ENCODE measurements at places on chromosomes 1 and 21.

GRCh38 chr1:162196387-162196786 is 126.9 kb downstream of the NOS1AP start:
- no peak for DNase-seq

DNA sequence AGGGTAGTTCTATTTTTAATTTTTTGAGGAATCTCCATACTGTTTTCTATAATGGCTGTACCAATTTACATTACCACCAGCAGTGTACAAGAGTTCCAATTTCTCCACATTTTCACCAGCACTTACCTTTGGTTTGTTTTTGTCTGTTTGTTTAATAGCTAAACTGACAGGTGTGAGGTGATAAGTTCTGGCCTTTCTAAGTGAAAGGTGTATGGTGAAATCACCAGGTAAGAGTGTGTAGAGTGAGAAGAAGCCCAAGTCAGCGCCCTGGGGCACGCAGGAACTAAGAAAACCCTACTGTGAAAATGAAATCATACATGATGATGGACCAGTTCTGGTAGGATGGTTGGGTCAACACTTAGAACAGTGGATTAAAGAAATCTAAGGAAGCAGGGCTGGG is 34.5 kb downstream of the BTG3 start:
- no peak for DNase-seq

DNA sequence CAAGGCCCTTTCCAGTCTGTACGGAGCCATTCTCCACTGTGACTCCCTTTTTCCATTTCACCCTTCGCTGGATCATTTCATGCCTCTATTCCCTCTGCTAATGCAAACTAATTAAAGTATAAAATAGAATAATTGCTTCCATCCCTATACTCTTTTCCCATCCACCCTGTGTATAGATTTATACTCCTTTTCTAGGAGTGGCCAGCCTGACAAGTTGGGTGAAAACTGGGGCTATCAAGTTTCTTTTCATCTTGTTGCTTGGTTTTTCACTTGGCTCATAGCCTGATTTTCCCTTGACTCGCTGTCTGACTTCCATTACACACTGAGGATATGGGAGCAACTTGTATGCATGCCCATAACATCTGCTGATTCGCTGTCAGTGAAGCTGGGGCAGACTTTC is 107.0 kb downstream of the PLXNA2 start:
- DNase-seq: no peak

DNA sequence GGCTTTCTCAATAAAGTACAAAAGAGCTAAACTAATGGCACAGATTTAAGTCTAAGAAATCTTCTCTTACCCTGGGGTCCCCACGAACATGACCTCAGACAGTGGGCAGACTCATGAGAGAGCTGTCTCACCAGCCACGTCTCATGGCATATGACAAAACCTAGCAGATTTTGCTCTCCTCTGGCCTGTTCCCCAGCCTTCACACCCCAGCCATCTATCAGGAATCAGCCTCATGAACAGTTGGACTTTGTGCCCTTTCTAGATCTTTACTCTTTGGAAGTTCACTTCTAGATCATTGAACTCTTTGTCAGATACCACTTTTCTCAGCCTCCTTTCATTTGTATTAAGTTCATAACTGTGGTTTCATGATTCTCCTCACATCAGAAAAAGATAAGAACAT is 14.2 kb upstream of the HSD3B1 start:
- no peak for DNase-seq

DNA sequence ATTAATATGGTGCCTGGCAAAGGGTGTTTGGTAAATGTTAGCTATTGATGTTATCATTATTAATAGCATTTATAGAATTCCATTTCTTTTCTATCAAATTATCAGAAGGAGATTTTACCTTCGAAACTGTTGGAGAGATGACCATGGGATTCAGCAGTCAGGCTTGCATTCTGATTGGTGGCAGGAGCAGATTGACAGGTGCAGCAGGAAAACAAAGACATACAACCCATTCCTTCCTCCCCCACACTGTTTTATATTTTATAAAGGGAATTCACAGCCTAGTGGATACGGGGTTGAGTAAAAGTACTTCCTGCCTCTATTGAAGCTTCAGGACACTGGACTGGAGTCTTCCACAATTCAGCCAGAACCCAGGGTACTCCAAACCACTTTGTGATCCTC is 55.1 kb upstream of the SYT14 start:
- no peak for DNase-seq

DNA sequence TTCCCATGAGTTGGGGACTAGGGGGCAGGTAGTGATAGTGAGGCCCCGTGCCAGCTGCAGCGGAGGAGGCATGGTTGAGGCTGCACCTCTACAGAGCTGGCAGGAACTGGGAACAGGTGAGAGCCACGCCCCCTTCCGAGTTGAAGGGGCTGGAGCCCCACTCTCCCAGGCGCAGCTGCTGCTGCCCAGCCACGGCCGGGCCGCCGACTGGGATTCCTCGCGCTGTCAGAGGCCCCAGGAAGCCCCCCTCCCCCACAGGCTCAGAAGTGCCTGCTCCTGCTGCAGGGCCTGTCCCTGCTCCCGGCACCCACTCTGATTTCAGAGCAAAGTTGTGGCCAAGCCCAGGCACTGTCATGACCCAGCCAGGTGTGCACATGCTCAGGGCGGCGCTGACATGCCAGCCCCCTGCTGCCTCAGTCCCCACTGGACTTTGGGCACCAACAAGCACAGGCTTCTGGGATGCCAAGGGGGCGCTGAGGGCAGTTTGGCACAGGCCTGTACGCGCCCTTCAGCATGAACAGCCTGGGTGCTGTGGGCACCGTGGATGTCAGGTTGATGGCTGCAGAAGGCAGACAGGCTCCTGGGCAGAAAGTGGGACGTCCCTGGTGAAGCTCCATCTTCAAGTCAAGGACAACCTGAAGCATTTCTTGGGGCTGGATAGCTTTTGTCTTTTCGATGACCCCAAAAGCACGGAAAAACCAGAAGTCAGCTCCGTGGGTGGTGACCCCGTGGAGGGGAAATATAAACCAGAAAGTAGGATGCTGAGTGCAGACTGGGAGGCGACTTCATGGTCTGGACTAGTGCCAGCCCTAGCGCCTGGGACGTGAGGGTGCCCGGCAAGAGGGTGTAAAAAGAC is 121.5 kb downstream of the SIM2 start:
- DNase-seq: no peak

DNA sequence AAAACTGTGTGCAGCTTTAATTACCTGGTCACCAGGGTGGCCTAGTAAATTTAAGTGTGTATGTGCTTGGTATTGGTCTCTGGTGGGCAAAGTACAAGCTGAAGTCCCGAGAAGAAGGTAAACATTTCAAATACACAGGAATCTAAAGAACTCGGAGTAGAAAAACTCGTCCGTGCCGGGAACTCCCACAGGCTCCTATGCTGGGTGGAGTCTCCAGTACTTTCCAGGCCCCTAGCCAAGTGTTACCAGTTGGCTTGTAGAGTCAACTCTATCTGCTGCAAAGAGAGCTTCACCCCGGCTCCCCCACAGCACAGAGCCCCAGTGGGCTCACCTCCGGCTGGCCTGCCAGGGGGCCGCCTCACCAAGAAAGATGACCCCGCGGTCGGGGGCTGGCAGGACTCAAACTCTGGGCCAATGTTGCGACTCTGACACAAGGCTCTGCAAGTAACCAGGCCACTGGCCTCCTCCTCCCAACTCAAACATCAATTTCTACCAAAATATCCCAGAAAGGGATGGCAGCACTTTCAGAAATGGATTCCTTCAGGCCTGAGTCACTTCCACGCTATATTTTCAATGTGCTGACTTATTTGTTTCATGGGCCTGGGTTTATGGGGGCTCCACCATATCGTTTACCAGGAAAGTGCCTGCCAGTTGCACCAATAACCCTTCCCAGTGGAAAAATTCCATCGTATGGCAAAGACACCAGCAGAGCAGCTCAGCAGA is 73.9 kb downstream of the SLC66A1 start:
- DNase-seq: no peak

GRCh38 chr1:2110191-2110737 is 60.1 kb downstream of the PRKCZ start:
- no peak for DNase-seq

GRCh38 chr1:165759095-165759494 is 9.6 kb downstream of the TMCO1 start:
- DNase-seq: no peak

DNA sequence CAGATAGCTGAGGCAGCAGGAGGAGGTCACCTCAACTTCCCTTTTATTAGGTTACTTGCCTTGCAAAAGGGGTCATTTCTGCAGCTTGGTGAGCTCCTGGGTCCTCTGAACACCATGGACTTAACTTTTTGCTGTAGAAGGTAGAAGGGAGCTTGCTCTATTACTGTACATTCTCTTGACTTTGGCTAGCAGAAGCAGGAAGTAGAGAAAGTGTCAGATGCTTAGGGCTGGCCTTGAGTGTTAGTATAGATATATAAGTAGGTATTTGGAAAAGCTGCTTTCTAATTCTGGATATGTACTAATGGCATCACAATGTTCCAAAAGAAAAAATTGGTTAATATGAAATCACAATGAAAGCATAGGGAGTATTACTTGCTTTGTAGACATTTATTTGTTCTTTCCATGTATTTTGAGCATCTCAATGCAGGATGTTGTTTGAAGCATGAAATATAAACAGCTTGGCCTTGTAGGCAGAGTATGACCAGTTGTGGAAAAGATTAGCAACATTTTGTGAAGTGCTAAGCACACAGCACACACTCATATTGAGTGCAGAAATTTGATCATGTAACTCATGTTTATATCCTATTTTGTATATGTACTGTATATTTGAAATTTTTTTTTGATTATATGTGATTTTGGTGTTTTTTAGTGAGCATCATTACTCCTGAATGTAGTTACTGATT is 108.8 kb downstream of the DYRK1A start:
- no peak for DNase-seq

DNA sequence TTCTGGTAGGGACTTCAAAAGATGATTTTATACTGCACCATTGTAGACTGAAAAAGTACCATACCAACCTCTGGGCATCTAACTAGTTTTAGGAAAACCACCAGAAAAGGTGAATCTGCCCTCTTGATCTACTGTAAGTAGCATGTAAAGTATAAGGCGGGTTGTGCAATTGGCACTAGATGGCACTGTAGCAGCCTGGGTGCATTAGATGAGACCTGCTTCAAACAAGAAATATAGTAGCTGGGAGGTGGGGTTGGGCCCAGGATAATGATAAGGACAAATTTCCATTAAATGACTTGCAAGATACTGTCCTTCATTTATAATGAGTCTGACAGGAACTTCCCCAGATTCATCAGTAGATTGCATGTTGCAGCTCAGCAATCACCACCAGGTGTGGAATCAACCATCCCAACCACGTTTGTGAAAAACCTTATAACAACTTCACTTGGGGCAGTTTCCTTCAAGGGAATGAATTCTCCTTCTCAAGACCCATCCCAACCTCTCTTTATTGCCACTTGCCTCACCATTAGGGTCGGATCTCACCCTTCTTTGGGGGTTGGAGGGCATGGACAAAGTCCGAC is 37.3 kb upstream of the IL10 start:
- no peak for DNase-seq

DNA sequence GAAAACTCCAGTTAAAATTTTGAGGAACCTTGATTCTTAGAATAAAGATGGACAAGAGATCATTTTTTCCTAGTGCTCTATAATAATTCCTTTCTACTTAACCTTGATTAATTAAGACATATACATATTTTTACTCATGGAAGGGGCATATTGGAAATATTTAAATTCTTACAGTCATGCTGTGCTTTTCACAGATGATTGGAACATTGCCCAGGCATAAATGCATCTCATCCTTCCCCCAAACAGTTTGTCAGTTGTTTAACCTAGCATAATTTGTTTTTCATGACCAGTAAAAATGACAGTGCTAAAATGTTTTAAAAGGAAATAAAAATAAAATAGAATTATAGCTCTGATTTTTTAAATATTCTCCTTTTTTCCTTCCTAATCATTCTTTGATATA is 140.0 kb downstream of the DNM3 start:
- no peak for DNase-seq

- DNase-seq: no peak
Measured at GRCh38 chr1:6574025-6574620, 5.7 kb upstream of the ZBTB48 start.

GRCh38 chr1:93960641-93961147 is 51.5 kb upstream of the GCLM start:
- DNase-seq: no peak

- DNase-seq: no peak
Measured at GRCh38 chr1:19599810-19600209, 44.3 kb upstream of the NBL1 start.

DNA sequence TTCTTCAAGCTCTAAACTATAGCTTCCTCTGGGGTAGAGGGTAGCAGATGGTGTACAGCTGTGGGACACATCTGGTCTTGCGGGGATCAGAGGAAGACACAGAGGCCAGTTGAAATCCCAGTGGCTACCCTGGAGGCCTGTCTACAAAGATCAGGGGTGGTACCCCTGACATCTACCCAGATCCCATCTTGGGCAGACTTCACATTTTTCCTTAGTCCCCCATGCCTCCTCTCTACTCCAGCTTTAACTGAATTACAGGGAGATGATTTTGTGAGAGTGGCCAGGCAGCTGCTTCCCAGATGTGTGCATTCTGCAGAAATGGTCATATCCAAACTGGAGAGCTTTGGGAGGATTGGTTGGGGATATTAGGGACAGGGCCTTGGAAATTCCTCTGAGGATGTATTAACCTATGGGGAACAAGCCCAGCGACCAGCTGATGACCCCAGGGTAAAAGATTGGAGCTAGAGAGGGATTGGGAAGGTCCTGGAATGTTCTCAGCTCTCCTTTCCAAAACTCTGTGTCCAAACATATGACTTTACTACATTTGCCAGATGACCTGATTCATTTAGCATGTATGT is 9.6 kb upstream of the CD34 start:
- DNase-seq: no peak

DNA sequence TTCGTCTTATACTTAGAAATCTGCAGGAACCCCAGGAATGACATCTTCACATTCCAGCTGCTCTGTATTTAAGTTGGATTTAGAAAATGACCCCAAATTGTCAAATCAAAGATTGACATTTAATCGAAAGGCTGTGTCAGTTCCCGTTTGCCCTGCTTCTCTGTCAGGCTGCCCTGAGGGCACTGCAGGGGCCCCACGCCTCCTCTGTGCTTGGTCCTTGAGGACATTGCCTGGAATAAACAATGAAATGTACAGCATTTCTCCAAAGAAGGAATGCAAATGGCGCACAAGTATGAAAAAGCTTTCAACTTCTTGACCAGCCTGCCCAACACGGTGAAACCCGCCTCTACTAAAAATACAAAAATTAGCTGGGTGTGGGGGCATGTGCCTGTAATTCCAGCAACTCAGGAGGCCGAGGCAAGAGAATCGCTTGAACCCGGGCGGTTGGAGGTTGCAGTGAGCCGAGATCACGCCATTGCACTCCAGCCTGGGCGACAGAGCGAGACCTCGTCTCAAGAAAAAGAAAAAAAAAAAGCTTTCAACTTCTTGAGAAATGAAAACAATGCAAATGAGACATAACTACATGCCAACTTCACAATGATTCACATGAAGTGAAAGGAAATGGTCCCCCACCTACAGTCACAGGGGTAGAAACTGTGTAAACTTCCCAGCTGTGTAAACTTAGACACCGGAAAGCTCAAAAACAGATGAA is 3.0 kb downstream of the TMPRSS3 start:
- DNase-seq: no peak

DNA sequence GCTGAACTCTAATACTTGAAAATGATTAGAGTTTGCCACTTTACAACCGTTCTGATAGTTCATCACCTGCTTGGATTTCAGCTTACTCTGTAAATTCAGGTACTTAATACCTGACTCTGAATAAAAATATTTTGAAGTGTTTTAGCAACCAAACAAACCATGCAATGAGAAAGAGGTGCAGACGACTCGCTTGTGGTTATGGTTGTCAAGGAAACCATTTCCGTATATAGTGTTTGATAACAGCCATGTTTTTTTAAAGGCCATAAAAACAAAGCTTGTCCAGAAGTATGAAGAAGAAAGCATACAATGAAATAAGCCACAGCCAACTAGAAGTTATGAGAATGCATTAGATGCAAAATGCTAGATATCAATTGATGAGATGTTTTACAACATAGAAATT is 167.2 kb upstream of the HMCN1 start:
- DNase-seq: no peak
